ENCODE measurements at places on chromosomes 12 and 14.

DNA sequence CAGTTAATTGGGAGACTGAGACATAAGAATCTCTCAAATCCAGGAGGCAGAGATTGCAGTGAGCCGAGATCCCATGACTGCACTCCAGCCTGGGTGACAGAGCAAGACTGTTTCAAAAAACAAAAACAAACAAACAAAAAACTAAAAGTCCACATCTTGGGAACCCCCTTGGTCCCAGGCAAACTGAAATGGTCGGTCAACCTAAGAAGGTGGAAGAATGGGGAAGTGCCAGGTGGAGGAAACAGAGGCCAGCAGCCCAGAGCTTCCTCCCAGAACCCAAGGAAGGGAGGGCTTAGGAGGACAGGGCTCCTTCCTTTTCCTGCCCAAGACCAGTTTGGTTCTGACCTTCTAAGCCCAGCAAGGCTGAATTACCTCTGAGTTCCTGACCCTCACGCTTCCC is 121.0 kb upstream of the FUT8 start:
- DNase-seq = no peak

DNA sequence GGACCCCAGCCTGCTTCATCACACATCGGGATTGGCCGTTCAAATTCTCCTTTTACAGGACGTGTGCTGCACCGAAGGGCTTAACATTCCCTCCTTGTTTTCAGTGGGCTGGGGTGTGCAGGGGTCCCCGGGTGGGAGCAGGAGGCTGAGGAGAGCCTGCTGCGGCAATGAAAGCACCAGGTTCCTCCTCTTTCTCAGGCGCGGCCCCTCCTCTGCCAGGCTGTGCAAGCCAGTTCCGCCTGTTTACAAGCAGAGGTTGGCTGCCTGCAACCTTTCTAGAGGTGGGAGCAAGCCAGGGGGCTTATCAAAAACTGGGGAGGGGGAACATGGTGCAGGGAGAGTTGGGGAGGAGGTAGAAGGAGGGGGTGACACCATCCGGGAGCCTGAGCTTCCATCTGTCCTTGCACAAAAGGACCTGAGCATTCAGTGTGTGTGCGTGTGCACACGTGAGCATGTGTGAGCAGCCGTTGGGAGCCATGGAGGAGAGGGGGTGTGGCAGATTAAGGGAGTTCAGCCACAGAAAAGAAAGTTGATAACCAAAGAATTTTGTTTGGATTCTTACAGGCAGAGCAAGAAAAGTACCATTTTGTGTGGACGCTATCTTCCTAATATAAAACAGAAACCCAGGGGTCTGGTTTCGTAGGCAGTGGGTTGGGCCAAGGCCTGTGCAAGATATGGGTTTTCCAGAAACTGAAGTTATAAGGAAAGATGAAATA is 108.8 kb upstream of the RFLNA start:
- DNase-seq = no peak

GRCh38 chr12:130764073-130764472 is 48.0 kb upstream of the RIMBP2 start:
- DNase-seq = no peak

GRCh38 chr14:24659916-24660570 is 26.1 kb upstream of the GZMB start:
- no peak for DNase-seq

DNA sequence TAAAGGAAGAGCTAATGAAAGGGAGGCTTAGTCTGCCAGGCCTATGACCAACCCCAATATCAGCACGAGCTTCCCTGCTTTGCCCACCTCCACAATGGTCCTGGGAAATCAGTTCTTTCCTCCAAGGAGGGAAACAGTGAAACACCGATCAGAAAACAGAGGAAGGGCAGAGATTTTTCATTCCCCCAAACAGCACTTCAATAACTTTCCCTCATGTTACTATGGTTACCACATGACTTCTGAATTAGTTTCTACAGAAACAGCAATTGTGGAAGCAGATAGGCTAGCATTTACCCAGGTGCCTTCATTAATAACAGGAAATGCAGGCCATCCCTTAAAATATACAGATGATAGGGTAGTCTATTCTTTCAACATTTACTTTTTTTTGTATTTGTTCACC is 35.9 kb downstream of the TRIM9 start:
- DNase-seq = no peak

DNA sequence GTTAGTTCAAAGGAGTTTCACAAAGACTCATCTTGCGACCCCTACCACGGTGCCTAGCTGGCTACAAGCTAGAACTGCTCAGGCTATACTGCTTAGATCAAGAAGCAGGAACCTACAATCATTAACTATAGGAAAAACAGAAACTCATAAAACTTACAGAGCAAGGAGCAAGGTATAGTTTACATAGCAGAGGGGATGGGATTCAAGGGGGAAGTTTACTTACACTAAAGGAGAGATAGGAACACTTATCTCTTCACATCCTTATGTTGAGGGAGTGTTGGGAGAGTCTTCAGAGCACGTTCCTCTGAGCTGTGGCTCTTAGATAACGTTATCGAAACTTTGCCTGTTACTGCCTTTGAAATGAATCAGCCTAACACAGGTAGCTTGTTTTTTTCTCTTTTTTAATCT is 58.1 kb downstream of the FSCB start:
- DNase-seq = no peak

Measured in nucleus accumbens (tissue), 56 donors.